ENCODE measurements at places on chromosomes 12 and 14. TPM values are rescaled to one million over a fixed set of nuclear protein-coding genes. Genes with fewer than 3 reads are reported as not detected.
A peak's percentile ranks its signal among the peaks of the same experiment; 100 is the strongest.

NCOR2 gene
- 153 TPM for total RNA-seq

CAPZA3 gene
- total RNA-seq: not detected

DNA sequence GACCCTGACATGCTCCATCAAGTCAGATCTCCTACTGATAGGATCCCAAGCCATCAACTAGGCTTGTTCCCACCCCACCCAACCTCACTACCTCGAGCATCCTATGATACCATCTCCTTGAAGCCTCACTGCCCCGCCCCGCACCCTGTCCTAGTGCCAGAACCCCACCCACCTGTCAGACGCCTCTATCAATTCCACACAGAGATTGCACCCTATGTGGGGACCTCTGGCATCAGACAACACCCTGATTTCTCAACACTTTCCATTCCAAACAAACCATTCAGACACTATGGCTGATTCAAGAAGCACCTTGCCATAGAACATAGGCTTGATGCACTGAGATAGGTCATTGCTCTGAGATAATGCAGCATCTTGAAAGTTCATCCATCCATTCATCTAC, 3.1 kb upstream of the GLTP start:
- no peaks in the 10 kb centered on the region for H3K36me3 ChIP-seq
- peaks cover 16% of the 10 kb centered on the region for H3K4me1 ChIP-seq
- no peak overlapping the region for H3K27ac ChIP-seq

TAMALIN gene
- 1.1 TPM for total RNA-seq

PROX2 gene
- total RNA-seq: not detected

DNA sequence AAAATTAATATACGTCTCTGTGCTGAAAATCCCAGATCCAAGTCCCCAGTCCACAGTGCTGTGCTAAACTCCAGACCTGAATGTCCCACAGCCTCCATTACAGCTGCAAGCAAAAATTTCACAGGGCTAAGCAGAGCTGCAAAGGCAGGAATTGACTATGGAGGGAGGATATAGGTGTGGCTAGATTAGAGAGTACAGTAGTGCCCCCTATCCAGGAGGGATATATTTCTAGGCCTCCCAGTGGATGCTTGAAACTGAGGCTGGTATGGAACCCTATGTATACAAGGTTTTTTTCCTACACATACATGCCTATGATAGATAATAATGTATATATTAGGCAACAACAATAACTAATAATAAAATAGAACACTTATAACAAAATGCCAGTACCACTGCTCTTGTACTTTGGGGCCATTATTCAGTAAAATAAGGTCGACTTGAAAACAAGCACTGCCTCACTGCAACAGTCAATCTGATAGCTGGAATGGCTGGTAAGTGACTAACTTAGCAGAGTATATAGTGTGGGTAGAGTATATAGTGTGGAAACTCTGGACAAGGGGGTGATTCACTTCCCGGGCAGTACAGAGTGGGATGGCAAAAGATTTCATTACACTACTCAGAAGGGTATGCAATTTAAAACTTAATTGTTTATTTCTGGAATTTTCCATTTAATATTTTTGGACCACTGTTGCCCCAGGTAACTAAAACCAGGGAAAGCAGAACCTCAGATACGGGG, 82.7 kb downstream of the C14orf132 start:
- no peak overlapping the region for H3K27ac ChIP-seq
- no peak overlapping the region for H3K4me3 ChIP-seq
- DNase-seq: no peak
- H3K27me3 ChIP-seq: no peaks in the 10 kb centered on the region
- no peaks in the 10 kb centered on the region for H3K4me1 ChIP-seq

- H3K4me3 ChIP-seq: no peak overlapping the region
- H3K27me3 ChIP-seq: no peaks in the 10 kb centered on the region
Measured at GRCh38 chr12:71010143-71010479, 89.6 kb upstream of the PTPRR start.

KLHL33 gene
- 0.05 TPM for total RNA-seq

- peaks cover 19% of the 10 kb centered on the region for H3K4me1 ChIP-seq
- no peak for DNase-seq
- no peak overlapping the region for H3K27ac ChIP-seq
- peaks cover 52% of the 10 kb centered on the region for H3K36me3 ChIP-seq
- H3K27me3 ChIP-seq: no peaks in the 10 kb centered on the region
- H3K4me3 ChIP-seq: no peak overlapping the region
Measured at GRCh38 chr12:49052451-49053208, 8.0 kb downstream of the KMT2D start.

GRCh38 chr14:99718811-99719192, 34.7 kb downstream of the CYP46A1 start:
- DNase-seq: no peak
- no peak overlapping the region for H3K27ac ChIP-seq
- H3K27me3 ChIP-seq: no peaks in the 10 kb centered on the region
- H3K4me3 ChIP-seq: no peak overlapping the region
- no peaks in the 10 kb centered on the region for H3K4me1 ChIP-seq
- no peaks in the 10 kb centered on the region for H3K36me3 ChIP-seq

DNA sequence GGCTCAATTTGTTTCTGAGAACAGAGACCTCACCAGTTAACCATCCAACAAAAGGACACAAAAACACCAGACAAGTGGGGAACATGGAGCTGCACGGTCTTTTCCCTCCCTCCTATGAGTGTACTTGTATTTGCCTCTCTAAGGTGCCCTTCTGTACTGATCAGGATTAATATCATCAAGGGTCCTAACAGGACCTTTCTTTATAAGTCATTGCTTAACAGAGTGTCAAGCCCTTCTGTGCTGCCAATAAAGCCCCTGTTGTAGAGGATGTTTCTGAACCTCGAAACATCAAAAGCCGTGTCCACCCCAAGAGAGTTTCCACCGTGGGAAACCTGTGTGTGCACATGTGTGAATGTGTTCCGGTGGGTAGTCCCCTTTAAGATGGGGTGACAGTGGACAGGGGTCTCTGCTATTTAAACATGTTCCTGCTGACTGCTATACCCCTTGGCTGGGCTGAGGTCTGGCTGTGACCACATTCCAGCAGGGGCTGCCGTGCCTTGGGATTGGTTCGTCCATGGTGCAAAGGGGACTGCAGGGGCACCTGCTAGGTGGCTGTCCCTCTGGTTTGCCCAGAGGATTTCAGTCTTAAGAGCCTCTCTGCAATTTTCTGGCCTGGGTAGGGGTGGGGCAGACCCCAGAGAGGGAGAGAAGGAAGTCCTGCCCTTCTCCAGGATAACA, 6.0 kb downstream of the ESRRB start:
- DNase-seq: no peak
- H3K27me3 ChIP-seq: peaks cover 75% of the 10 kb centered on the region
- peaks cover 9% of the 10 kb centered on the region for H3K4me1 ChIP-seq
- no peaks in the 10 kb centered on the region for H3K36me3 ChIP-seq

- no peaks in the 10 kb centered on the region for H3K36me3 ChIP-seq
- no peak overlapping the region for H3K27ac ChIP-seq
- H3K4me1 ChIP-seq: no peaks in the 10 kb centered on the region
- H3K4me3 ChIP-seq: no peak overlapping the region
- no peak for DNase-seq
Measured at GRCh38 chr14:102690509-102691286, 86.6 kb upstream of the TRAF3 start.

ERGIC2 gene
- total RNA-seq: 71.1 TPM

GRCh38 chr12:26028953-26029735, 70.7 kb downstream of the RASSF8 start:
- no peaks in the 10 kb centered on the region for H3K36me3 ChIP-seq
- H3K4me1 ChIP-seq: no peaks in the 10 kb centered on the region
- no peak overlapping the region for H3K27ac ChIP-seq
- DNase-seq: peak; percentile 40

DHRS7 gene
- 43.8 TPM for total RNA-seq

EGLN3 gene
- total RNA-seq: 13.6 TPM

GRCh38 chr14:95431199-95432143, 85.0 kb downstream of the SYNE3 start:
- H3K36me3 ChIP-seq: no peaks in the 10 kb centered on the region
- peaks cover 3% of the 10 kb centered on the region for H3K4me1 ChIP-seq
- H3K27ac ChIP-seq: no peak overlapping the region

GRCh38 chr12:122646517-122647217, 56.5 kb downstream of the HCAR2 start:
- DNase-seq: no peak
- no peak overlapping the region for H3K27ac ChIP-seq

DNA sequence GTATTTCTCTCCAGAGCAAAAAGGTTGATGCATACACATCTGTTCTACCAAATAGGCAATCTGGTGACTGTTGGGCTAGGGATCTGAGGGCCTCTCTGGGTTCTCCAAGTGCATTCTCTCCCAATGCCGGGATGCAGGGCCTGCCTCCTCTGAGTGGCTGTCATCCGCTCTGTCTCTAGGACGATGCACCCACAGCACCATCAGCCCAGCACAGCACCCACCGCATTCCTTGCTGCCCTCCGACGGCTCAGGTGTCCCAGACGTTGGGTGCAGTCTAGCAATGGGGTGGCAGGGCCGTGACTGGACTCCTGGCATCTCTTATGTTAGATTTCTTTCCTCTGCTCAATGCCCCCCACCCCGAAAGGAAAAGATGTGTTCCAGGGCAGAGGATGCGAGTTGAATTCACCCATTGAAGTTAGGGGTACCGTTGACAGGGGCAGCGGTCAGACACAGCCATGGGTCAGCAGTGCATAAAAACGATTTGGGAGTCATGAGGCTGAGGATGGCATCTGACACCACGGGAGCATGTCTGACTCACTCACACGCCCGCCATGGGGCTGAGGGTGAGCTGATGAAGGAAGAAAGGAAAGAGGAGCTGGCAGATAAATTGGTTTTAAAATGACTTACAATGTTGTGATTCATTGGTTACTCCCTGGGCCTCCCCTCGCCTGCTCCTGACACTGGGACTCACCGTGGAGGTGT, 93.2 kb upstream of the C14orf180 start:
- H3K27ac ChIP-seq: no peak overlapping the region
- no peak for DNase-seq
- H3K36me3 ChIP-seq: no peaks in the 10 kb centered on the region
- H3K4me1 ChIP-seq: no peaks in the 10 kb centered on the region

OVCH1 gene
- not detected for total RNA-seq

- no peaks in the 10 kb centered on the region for H3K36me3 ChIP-seq
- H3K4me1 ChIP-seq: no peaks in the 10 kb centered on the region
- no peak overlapping the region for H3K4me3 ChIP-seq
- no peaks in the 10 kb centered on the region for H3K27me3 ChIP-seq
Measured at GRCh38 chr14:83470466-83470865, 1936.8 kb upstream of the SEL1L start.

GRCh38 chr14:104980611-104981531, 2.7 kb upstream of the AHNAK2 start:
- no peak overlapping the region for H3K4me3 ChIP-seq
- peak overlapping the region; percentile 34 for H3K27ac ChIP-seq
- H3K36me3 ChIP-seq: no peaks in the 10 kb centered on the region
- no peaks in the 10 kb centered on the region for H3K27me3 ChIP-seq

GYS2 gene
- total RNA-seq: not detected

- no peak for DNase-seq
- no peak overlapping the region for H3K4me3 ChIP-seq
- no peak overlapping the region for H3K27ac ChIP-seq
- H3K4me1 ChIP-seq: no peaks in the 10 kb centered on the region
- no peaks in the 10 kb centered on the region for H3K36me3 ChIP-seq
Measured at GRCh38 chr12:45381351-45381750, 165.5 kb downstream of the ANO6 start.

KCNK13 gene
- 2.2 TPM for total RNA-seq

DNA sequence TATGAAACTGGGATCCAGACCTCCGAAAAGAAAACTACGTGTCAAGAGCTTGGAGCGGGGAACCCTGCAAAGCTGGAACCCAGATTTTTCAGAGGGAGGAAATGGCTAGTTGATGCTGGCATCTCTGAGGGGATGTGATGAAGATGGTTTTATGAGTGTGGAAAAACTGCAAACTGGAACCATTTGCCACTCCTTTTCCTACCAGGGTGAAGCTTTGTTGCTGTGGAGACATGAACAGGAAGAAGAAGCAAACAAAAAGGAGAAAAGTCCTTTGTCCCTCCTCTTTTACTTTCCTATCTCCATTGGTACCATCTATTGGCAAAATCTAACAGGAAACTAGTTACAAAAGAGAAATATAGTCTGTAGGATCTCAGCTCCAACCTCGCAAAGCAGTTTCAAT, 39.2 kb downstream of the CDK17 start:
- H3K27ac ChIP-seq: no peak overlapping the region
- H3K36me3 ChIP-seq: no peaks in the 10 kb centered on the region
- no peaks in the 10 kb centered on the region for H3K27me3 ChIP-seq

DNA sequence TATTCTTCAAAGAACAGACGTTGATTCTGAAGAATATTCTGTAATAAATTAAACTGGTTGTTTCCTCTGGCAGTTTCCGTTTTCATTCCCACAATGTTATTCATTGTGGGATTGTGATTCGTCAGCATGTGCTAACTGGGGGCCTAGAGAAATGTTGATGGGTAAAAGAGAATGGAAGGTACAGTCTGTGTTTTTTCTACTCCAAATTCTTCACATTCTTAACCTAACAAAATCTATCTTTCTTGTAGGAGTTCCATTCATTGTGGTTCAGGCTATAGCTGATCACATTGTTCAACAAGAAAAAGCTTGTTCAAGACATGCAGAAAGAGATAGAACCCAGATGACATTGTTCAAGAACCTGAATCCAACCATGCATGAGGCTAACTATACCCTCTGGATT, 5.9 kb downstream of the CD163 start:
- peaks cover 11% of the 10 kb centered on the region for H3K4me1 ChIP-seq
- no peaks in the 10 kb centered on the region for H3K36me3 ChIP-seq
- DNase-seq: no peak
- H3K4me3 ChIP-seq: no peak overlapping the region

DNA sequence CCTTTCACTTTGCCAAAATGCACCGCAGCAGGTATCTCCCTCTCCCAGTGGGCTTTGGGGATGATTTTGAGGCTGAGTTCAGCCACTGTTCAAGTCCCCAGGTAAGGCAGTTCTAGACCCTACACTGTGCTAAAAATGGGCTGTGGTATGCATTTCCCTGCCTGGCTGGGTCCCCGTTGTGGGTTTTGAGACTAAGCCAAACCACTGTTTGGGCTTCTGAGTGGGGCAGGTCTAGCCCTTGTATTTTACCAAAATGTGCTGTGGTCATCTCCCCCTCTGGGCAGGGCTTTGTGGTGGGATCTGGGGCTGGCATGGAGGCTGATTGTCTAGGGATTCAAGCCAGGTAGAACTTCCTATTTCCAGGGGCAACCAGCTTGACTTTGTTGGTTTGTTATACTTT, 13.6 kb upstream of the OR4Q3 start:
- H3K27me3 ChIP-seq: no peaks in the 10 kb centered on the region
- H3K4me1 ChIP-seq: no peaks in the 10 kb centered on the region
- no peak overlapping the region for H3K27ac ChIP-seq
